Stimulated activated CD4-positive, alpha-beta T cell treated with anti-CD3 and anti-CD28 coated beads, Interleukin-2, amount 100 ng/mL, for 24 hours (primary cell): ENCODE measurements at places on chromosomes 11 and 22.

DNA sequence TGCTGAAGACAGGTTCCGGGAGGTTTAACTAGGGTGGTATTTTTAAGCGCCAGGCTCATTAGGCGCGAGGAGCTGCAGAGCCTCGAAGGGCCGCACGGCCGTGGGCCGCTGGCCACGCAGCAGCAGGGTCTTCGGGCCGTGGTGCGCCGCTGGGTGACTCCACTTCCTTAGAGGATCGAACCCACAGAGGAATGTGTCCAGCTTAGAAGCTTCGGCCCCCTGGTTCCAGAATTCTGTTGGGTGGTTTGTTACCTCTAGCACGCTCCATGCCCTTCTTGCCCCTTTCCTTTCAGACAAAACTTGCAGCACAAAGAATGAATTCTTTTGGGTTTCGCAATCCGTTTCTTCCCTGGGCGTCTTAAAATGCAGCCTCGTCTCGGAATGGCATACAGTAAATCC is 773 bp upstream of the PATL1 start:
- DNase-seq, result no peak

- no peak for DNase-seq
These were observed 1.0 kb upstream of the GLB1L3 start for GRCh38 chr11:134275188-134275533.

GRCh38 chr11:27410272-27410671 is 47.3 kb upstream of the CCDC34 start:
- no peak for DNase-seq

DNA sequence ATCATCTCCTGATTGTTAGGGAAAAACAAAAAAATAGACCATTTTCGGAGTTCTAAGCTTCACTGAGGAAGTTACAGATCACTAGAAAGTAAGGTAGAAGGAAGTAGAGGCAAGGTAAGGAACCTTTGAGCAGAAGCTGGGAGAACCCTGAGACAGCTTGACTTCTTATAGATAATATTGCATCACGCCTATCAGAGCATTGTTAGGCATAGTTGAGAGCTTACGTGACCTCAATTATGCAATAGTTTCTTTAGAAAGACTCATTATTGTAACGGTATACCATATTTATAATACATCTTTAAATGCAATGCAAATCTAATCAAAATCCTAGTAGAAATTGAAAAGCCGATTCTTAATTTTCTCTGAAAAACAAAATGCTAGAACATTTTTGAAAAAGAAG is 4.9 kb downstream of the TBRG1 start:
- no peak for DNase-seq

DNA sequence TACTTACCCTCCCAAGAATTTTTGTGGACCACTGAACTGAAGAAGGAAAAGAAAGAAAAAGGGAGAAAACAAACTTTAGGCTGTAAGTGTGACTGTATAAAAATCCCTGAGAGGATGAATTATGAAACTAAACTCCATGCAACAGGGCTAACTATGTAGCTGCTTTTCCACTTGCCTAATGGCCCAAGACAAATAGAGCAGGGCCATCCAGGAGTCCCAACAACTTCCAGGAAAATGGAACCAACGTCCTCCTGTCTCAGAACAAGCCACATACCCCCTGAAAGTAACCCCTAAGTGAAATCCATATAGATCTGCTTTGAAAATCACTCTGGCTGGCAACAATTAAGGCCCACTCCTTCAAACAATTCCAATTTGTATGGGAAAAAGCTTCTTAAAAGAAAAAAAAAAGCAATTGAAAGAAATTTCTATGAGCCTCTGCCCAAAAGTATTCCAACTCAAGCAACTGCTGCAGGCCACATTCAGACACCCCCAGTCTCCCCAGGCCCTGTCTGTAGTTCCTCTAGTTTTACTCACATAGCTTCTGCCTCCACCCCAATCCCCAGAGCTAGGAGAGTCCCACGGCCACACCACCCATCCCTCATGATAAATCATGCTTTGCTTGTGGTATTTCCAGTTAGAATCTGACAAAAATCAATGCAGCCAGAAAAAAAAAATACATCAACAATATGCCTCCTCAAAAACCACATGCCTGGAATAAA is 12.7 kb downstream of the RBFOX2 start:
- DNase-seq, result no peak

- no peak for DNase-seq
These were observed 21.2 kb downstream of the SYT13 start for GRCh38 chr11:45264839-45265515.

DNA sequence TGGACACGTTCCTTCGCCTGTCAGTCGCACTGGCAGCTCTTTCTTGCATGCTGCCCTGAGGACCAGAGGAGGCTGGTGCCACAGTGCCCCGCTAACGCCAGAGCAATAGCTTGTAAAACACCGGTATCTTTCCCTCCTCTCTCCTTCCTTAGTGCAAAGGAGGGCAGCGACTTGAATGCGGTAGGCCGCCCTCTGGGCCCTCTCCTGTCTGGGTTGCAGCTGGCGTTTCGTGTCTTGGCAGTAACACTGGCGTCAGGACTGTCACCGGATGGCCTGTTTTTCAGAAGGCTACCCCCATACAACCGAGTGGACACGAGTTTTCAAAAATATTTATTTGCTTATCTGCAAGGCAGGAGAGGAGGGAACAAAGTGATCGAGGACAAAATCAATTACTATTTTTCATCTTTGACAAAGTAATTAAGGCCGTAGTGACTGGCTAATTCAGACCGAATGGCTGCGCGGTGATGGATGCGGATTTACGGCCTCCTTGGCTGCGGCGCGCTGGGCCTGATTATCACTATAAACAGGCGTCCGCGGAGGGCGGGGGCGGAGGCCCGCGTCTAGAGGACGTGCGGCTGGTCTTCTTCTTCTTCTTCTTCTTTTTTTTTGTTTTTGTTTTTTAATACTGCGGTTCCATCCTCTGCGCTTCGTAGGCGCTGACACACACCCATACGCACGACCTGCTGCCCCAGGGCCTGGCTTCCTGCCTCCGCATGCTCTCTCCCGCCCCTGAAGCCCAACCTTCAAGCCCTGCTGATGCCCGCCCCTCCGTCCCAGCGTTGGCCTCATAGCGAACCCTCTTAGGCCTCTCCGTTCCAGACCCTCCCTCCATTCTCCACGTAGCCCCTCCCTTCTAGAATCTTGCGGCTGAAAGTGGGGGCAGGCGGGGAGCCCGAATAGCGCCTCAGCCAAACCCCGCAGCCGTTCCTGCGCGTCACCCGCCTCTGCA is 2.9 kb upstream of the SLC6A5 start:
- DNase-seq, result no peak

GRCh38 chr11:33912405-33913361 is 20.8 kb upstream of the LMO2 start:
- DNase-seq, result no peak

GRCh38 chr22:20215742-20216141 is 52.4 kb downstream of the RTN4R start:
- DNase-seq, result no peak
